NCI-H1930 (cell line): ENCODE measurements at places on chromosomes 16 and 17.

GRCh38 chr16:50684823-50685461 is 3.8 kb upstream of the SNX20 start:
- DNase-seq = no peak

DNA sequence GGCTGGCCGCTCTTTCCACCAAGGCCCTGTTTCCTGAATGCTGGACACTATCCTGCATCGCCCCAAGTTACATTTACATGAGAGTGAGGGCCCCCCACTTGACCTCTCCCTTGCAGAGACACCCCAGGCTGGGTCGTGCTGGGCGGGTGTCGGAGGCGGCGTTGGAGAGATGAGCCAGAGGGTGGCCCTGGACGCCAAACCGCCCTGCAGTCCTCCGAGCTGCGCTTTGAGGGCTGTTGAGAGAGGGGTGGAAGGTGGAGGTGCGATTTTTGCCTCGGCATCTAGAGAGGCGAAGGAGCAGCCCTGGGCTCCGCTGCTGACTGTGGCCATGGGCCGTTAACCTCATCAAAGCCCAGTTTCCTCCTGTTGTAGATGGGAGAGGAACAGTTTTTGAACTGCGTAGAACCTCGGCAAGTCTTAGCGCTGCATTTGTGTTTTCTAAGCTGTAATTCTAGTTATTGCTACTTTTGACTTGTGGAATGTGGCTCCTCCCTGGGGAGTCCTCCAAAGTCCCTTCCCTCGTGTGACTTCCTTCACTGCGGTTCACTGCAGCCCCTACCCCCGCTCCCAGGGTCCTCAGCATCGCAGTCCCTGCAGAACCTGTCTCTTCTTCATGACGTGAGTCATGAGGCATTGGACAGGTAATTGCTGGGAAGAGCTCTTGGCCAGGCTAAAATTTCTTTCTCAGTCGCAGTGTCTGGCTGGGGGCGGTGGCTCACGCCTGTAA is 986 bp upstream of the ELOB start:
- DNase-seq = no peak

DNA sequence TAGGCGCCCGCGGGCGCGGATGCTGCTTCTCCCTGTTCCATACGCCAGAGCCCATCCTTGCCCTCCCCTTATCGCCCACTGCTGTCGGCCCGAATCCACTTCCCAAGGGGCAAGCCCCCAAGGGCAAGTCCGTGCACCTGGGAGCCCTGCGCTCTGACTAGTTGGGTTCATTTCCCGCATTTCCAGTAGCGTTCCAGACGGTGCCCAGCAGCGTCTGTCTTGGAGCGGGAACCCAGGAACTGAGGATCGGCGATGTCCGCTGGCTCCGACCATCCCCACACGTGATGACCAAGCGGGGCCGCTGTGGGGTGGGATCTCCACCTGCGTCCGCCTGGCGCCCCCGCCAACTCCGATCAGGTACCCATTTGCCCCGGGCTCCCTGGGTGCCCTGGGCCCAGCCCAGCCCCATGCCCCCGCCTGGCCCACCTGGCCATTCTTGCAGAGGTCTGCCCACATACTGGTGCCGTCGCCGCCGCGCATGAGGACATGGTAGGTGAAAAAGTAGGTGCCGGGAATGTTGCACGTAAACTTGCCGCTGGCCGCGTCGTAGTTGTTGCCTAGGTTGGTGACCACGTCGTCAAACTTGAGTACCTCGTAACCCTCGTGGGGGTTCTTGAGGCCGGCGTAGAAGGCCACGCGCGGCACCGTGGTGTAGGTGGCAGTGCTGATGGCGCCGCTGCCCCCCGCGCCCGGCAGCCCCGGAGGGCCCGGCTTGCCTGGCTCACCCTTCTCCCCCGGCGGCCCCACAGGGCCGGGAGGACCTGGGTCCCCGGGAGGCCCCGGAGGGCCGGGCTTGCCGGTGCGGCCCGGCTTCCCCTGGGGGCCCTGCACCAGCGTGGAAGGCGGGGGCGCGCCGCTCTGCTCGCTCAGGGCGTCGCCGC is 837 bp downstream of the C1QL1 start:
- DNase-seq = no peak

- DNase-seq = no peak
These were observed 3.4 kb downstream of the HOXB3 start for GRCh38 chr17:48586355-48587258.

- no peak for DNase-seq
These were observed 11.4 kb downstream of the UNK start for GRCh38 chr17:75795820-75796607.

DNA sequence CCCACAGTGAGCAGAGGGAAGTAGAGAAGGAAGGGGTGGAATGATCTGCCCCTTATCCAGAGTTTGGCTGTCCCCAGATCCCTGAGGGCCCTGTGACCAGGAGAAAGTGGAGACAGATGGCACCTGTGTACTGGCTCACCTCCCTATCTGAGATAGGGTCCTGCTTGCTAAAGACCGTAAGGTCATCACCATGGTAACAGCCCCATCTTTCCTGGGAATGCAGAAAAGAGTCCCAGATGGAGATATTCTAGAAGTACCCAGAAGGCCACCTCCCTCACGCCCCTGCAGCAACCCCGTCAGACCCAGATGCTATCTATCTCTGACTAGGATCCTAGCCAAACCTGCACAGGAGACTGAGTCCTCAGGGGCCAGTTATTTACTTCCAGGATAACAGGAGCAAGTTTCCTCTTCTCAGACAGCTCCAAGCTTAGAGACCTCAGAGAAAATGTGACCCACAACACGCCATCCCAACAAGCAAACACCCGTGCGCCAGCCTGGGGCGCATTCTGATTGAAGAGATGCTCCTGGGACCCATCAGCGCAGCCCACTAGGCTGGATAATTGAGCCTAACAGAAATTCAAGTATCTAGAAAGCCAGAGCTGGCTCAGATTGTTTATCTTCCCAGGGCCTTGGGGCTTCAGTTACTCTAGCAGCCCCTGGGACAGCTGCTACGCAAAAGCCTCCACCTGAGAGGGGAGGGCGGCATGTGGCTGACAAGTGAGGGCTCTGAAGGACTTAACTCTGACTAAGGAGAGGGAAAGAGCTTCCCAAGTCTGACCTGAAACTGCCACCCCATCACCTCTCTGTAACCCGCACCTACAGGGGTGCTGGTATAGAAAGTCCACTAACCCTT is 1.9 kb downstream of the ORMDL3 start:
- no peak for DNase-seq

GRCh38 chr17:80456465-80457235 is 19.8 kb downstream of the NPTX1 start:
- no peak for DNase-seq

- DNase-seq = no peak
These were observed 58.0 kb downstream of the NUP88 start for GRCh38 chr17:5361426-5361825.

- no peak for DNase-seq
These were observed 163.6 kb downstream of the SHISA6 start for GRCh38 chr17:11404431-11405276.

DNA sequence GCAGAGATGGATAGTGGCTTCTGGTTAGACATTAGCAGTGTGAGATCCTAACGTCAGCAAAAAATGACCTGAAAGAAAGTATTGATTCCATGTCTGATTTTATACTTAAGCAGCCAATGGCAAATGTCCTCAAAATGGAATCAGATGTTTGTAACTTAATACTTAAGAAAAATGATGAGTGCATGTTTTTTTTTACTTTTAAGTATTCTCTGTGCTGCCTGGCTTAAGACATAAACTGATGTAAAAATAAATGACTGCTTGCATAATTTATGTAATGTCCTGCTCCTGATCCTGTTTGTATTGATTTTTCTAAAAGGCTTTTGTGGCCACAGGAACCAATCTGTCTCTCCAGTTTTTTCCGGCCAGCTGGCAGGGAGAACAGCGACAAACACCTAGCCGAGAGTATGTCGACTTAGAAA is 7.4 kb downstream of the CBFB start:
- DNase-seq = no peak

GRCh38 chr17:57970710-57971109 is 15.5 kb upstream of the CUEDC1 start:
- DNase-seq = no peak

DNA sequence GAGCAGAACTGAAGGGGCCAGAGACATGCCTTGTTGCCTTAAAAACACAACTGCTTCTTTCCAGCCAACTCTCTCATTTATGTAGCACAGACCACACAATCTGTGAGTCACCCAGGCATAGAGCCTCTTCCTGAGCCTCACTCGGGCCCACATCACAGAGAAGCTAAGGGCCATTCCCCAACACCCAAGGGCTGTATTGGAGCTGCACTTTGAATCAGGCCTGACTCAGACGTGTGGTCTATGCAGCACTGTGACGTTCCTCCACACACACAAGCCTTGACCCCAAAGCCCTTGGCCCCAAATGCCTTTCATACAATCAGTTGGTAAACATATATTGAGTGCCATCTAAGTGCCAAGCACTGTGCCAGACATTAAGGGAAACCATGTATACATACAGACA is 308.9 kb upstream of the DYNLRB2 start:
- no peak for DNase-seq

DNA sequence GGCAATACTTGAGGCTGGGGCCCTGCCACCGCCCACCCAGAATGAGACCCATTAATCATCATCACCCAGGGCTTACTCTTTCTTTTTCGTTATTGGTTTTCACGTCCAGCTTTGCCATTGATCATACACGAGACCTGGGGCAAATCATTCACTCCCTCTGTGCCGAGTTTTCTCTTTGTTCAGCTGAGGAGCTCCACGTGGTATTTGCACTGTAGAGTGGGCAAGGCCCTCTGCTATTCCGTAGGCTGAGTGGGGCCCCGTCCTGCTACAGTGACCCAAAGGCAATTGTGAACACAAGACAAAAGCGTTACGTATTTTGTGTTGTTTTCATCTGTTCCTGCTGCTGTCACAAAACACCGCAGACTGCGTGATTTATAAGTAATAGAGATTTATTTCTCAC is 23.6 kb upstream of the CBX2 start:
- no peak for DNase-seq

DNA sequence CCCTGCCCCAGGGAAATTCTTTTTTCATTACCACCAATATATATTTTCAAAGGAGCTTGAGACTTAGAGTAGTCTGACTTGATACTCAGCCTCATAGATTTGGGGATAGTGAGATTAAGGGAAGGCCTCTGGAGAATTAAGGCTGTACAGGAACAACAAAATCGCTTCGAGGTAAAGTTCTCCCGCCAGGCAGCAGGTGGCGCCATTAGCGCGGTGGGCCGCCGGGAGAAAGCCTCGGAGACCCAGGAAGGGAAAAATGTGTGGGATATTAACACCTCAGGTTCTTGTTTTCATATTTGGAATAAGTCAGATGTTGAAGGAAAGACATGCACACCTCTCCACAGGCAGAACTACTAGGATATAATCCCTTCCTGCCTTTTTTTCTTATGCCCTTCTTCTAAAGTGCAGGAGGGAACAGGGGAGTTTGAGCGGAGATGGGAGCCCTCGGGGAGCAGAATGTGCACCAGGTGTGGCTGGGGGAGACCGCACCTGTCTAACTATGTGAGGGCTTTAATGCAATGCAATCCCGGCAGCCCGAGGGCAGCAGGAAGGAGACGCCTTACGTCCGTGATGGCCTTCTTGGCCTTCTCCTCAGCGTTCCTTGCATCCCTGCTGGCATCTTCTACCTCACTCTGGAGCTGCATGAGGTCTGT is 25.9 kb downstream of the MYH3 start:
- DNase-seq = peak; percentile 32

DNA sequence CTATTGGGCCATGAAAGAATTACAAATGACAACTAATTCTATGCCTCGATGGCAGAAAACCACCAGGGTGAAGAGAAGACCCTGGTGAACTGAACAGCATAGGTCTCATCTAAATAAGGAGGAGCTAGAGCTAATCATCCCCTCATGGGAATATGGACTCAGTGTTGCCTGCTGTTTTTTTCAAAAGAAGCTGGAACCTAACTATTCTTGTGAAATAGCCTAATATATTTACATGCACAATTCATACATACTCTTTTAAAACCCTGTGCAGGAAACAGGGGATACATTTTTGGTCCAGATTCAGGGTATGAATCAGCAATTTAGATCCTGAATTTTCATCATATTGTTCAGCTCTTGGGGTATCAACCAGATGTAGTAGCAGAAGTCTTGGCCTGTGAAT is 560.6 kb downstream of the TOX3 start:
- DNase-seq = no peak

GRCh38 chr16:987906-988305 is 6.3 kb downstream of the SOX8 start:
- DNase-seq = no peak

DNA sequence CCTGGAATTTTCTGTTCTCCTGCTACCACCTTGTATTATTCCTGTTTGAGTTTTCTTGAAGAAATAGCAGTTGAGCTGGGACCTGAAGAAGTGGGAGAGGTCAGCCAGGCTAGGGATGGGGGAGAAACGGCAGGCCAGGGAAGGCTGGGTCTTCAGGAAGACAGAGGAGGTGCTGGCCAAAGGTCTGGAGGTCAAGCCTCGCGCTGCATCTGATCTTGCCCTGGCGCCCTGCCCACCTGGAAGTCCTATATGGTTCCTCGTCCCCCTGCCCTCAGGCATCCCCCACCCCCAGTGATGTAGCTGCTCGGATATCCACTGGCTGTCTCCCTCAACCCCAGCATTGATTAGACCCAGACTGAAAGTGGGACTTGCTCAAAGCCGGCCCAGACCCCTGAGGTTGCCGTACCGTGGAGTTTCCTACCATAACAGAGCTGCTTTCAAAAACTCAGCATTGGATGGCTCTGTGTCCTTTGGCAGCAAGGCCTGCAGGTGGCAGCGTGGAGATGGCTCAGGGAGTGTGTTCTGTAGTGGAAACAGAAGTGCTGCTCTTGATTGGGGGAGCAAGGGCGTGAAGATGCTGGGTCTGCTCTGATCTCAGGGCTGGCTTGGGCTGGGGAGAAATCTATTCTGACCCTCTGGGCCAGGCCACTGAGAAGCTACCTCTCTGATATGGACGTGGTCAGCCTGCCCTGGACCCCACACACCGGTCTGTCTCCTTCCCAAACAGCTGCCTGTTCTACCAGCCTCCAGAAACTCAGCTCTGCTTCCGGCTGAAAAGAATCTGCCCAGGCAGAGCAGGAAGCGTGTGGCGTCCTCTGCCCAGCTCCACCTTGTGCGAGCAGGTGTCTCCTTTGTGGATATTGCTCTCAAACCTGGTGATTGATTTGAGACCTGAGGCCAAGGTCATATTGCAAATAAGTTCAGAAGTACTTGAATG is 107.0 kb upstream of the CACNG5 start:
- DNase-seq = peak; percentile 45

- no peak for DNase-seq
These were observed 27.3 kb downstream of the NUP85 start for GRCh38 chr17:75232786-75233185.

- no peak for DNase-seq
These were observed 762 bp downstream of the CDK12 start for GRCh38 chr17:39461926-39462569.

- no peak for DNase-seq
These were observed 146.4 kb downstream of the DNAH9 start for GRCh38 chr17:11744696-11745095.
